Activated CD4-positive, alpha-beta T cell treated with anti-CD3 and anti-CD28 coated beads, Interleukin-2, Interleukin-4, amounts not matched to agents 100 ng/mL and 50 ng/mL, durations not matched to agents 16 hours and 8 hours (primary cell): ENCODE measurements at places on chromosomes 2 and 18.
A peak's percentile ranks its signal among the peaks of the same experiment; 100 is the strongest.

DNA sequence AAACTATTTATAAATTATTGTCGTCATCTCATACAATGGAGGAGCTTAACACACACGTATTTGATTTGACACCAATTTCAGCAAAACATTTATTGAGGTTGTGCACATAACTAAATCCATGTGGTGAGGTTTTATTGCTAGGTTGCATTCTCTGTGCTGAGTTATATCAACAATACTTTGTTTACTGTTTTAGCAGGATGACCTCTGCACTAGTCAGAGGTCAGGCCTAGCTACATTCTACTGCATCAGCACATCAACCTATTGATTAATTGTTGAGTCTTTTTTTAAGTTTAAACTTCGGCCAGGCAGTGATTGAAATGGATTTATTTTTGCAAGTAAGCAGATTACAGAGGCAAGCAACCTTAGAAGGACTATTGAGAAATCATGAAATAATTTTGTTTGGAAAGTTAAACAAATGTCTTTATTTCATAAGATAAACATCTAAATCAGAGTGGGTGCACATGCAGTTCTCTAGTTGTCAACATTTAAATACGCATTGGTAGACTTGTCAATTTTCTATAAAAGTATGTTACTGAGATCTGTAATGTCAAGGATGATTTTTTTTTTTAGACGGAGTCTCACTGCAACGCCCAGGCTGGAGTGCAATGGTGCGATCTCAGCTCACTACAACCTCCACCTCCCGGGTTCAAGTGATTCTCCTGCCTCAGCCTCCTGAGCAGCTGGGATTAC, 75.2 kb upstream of the CD28 start:
- no peak for DNase-seq

GRCh38 chr2:200314976-200315567, 8.6 kb downstream of the SPATS2L start:
- no peak for DNase-seq

GRCh38 chr18:47100212-47100831, 50.0 kb downstream of the HDHD2 start:
- DNase-seq: peak; percentile 70

- no peak for DNase-seq
Observed at GRCh38 chr2:96847586-96847985, 3.8 kb upstream of the ANKRD23 start.

DNA sequence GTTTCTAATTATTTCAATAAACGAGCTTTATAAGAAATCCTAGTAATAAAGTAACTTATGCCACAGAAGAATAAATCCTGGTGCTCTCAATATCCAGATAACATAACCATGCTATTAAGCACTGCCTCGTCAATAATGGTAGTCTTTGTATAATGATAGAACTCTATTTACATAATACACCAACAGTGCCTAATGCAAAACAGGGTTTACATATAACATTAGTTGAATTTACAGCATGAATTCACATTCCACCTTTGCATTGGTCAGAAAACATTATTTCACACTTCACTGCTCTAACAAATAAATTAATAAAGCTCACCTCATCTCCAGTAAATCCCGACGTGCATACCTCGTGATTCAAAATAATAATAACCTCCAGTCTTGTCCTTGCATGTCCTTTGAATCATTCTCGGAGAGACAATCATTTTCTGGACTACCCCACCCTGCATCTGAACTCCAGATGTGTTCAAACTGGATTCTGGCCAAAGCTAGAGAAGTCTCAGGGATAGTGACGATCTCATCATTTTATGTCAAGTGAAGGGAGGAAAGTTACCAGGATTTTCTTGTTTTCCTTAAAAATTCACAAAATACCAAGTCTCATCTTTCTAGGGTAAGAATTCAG, 189.2 kb downstream of the NCKAP5 start:
- DNase-seq: no peak

- DNase-seq: no peak
Observed at GRCh38 chr2:106804161-106804560, 81.8 kb downstream of the ST6GAL2 start.

GRCh38 chr2:238727585-238728329, 120.1 kb upstream of the TWIST2 start:
- no peak for DNase-seq

DNA sequence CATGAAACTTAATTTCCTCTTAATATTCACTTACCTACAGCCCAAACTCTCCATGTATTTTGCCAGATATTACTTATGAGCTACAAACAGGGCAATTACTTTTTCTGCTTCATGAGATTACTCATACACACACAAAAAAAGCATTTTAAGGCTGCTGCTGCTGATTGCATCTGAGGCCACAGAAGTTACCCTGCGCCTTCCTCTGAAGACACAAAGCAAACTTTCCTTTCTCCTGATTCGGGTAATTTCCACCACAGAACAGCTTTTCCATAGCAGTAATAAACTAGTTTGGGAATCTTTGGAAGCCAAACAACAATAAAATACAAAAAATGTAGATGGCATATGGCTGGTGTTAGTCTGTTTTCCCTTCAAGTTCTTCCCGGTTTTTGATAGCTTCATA, 6.2 kb downstream of the TTC32 start:
- peak; percentile 55 for DNase-seq

DNA sequence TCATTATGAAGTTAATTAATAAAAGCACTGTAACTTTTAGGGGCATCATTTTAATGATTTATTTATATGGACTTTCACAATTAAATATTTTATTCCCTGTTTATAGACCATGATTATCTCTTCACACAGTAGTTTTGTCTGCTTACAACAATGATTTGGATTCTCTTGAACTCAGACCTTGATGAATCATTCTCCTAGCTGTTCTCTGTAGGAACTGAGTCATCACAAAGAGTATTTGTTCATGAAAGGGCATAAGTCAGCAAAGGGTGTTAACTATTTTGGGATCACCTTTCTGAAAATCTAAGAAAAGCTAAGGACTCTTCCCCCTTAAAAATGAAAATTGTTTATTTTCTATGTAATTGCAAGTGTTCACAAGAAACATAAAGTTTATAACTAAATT, 461.1 kb upstream of the UBE2E3 start:
- no peak for DNase-seq

GRCh38 chr2:174336501-174337336, 2.0 kb downstream of the SP9 start:
- DNase-seq: no peak

DNA sequence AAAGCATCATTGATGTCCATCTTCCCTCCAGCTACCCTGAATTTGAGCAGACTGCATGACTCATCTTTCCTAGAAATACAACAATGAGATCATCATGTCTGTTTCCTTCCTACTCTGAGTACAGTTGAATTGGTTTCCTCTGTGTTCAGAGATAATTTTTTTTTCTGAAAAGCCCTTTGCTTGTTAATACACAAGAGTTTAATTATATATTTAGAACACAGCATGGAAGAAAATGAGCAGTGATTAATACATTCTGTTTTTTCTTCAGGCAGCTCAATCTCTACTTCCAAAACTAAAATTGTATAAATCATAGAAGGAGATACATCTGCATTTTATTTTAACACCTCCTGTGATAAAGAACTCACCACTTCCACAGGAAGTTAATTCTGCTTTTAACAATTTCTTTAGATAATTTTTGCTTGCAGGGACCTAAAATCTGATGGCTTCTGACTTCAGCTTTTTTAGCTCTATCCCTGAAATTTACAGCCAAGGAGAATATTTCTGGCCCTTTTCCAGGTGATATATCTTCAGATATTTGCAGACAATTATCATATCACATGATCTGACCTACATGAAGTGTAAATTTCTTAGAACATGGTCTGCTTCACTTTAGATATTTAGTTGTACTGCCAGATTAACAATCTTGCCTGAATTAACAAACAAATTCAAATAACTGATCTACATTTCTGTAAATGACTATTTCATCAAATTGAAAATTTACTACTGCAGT, 249.0 kb downstream of the TRIB2 start:
- DNase-seq: peak; percentile 66
